ENCODE measurements at places on chromosomes 2 and 18. TPM values are rescaled to one million over a fixed set of nuclear protein-coding genes. Genes with fewer than 3 reads are reported as not detected.

ELOA2 gene
- total RNA-seq = not detected

DNA sequence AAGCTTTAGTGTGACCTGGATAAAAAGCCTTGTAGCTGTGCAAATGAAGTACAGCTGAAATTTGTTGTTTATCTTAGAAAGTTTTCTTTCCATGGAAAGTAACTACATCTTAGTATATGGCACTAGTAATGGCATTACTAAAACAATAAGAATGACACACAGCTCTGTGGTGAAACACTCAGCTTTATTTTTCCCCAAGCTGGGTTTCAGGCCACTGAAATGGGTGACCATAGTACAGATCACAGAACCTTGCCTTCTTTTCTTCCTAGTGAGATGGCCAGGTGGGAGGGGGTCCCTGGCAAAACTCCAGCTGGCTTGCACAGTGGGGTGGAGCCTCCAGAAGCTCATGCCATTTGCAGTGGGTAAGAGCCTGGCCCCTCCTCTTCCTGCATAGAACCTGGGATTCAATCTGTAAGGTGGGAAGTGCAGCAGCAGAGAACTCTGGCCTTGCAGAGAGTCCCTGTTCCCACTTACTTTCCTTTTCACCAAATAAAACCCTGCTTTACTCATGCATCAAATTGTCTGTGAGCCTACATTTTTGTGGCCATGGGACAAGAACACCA lies 17.6 kb upstream of the GRP start:
- no peaks in the 10 kb centered on the region for H3K4me1 ChIP-seq
- DNase-seq = no peak
- H3K4me3 ChIP-seq = no peak overlapping the region

DNA sequence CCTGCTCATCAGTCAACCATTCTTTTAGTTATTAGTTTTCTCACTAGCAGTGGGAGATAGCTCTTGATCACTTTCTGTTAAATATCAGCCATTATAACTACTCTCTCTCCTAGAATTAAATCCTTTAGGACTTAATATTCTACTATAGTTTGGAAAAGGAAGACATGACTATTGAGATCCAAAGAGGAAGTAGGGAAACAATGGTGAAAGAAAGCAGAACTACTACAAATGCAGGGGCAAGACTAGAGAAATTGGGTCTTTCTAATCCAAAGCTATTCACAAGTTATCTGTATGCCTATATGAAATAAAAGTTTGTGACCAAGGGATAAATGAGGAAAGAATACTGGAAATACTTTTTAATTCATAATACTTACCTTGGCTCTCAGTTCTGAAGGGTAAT lies 65.1 kb downstream of the SRBD1 start:
- H3K36me3 ChIP-seq = peaks cover 50% of the 10 kb centered on the region
- no peak for DNase-seq
- H3K4me1 ChIP-seq = no peaks in the 10 kb centered on the region

- no peaks in the 10 kb centered on the region for H3K27me3 ChIP-seq
- H3K4me1 ChIP-seq = no peaks in the 10 kb centered on the region
- H3K27ac ChIP-seq = no peak overlapping the region
Measured at GRCh38 chr2:84443477-84443876, 15.6 kb downstream of the SUCLG1 start.

- peak; percentile 43 for DNase-seq
- H3K36me3 ChIP-seq = peaks cover 48% of the 10 kb centered on the region
- no peaks in the 10 kb centered on the region for H3K27me3 ChIP-seq
- peaks cover 10% of the 10 kb centered on the region for H3K4me1 ChIP-seq
Measured at GRCh38 chr2:131043199-131044074, 49.8 kb downstream of the FAM168B start.

GRCh38 chr18:10475654-10476291 lies 21.3 kb downstream of the APCDD1 start:
- no peaks in the 10 kb centered on the region for H3K36me3 ChIP-seq
- H3K4me1 ChIP-seq = no peaks in the 10 kb centered on the region
- H3K27me3 ChIP-seq = no peaks in the 10 kb centered on the region
- no peak overlapping the region for H3K4me3 ChIP-seq

Measured in sigmoid colon (tissue), 7 donors.